ENCODE measurements at places on chromosomes 4 and X. TPM values are rescaled to one million over a fixed set of nuclear protein-coding genes. Genes with fewer than 3 reads are reported as not detected.

FGD1 gene
- 0.07 TPM for total RNA-seq

UCP1 gene
- total RNA-seq, result not detected

FAM236C gene
- not detected for total RNA-seq

TMEM156 gene
- total RNA-seq, result 7.3 TPM

- no peak for DNase-seq
These were observed 196.2 kb downstream of the CBR4 start for GRCh38 chr4:168813890-168814289.
